ENCODE measurements at places on chromosomes 7 and 10. TPM values are rescaled to one million over a fixed set of nuclear protein-coding genes. Genes with fewer than 3 reads are reported as not detected.

ASAH2 gene
- total RNA-seq: 3.5 TPM

SPDYE2 gene
- not detected for total RNA-seq

SIRT1 gene
- total RNA-seq: 31.7 TPM

GNG11 gene
- total RNA-seq: not detected

COL17A1 gene
- total RNA-seq: not detected

DDX50 gene
- total RNA-seq: 49.3 TPM

FBXL13 gene
- total RNA-seq: 1.4 TPM

TMEM26 gene
- total RNA-seq: not detected

GPR26 gene
- not detected for total RNA-seq

BNIP3 gene
- total RNA-seq: 67.0 TPM

RFC2 gene
- total RNA-seq: 56.6 TPM

OR13A1 gene
- total RNA-seq: not detected

PAPSS2 gene
- total RNA-seq: 2.2 TPM

CPEB3 gene
- 3.5 TPM for total RNA-seq

STEAP2 gene
- total RNA-seq: not detected

C10orf62 gene
- not detected for total RNA-seq

TNRC18 gene
- 51.9 TPM for total RNA-seq

PAOX gene
- 7.2 TPM for total RNA-seq

PLAU gene
- 0.62 TPM for total RNA-seq

WNT8B gene
- total RNA-seq: 0.54 TPM

ELN gene
- total RNA-seq: not detected

SFXN2 gene
- total RNA-seq: 21.1 TPM

OR6V1 gene
- not detected for total RNA-seq

IDI2 gene
- not detected for total RNA-seq

PRSS58 gene
- total RNA-seq: not detected

MUC12 gene
- total RNA-seq: not detected

TAF6 gene
- 63.7 TPM for total RNA-seq

THSD7A gene
- not detected for total RNA-seq

CAPZA2 gene
- total RNA-seq: 135 TPM

ZNF467 gene
- total RNA-seq: 0.83 TPM

Measured in activated naive CD8-positive, alpha-beta T cell treated with anti-CD3 and anti-CD28 coated beads, Interleukin-2, amount 10 ng/mL, durations not matched to agents 7 days and 5 days (primary cell).